Activated CD8-positive, alpha-beta T cell treated with anti-CD3 and anti-CD28 coated beads, Interleukin-2, amount 10 ng/mL, durations not matched to agents 7 days and 5 days (primary cell): ENCODE measurements at places on chromosomes 12 and 14. TPM values are rescaled to one million over a fixed set of nuclear protein-coding genes. Genes with fewer than 3 reads are reported as not detected.

DNA sequence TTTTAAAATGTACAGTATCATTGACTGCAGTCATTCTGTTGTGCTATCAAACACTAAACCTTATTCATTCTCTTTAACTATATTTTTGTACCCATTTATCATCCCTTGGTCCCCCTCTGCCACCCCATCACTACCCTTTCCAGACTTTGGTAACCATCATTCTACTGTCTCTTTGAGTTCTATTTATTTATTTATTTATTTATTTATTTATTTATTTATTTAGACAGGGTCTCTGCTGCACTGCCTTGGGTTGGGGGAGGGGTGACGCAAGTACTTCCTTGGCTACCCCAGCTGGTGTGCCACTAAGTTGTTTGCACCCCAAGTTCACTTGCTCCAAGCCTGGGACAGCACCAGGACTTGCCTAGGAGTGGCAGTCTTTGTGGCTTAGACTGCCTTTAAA, 427.8 kb upstream of the NOVA1 start:
- no peaks in the 10 kb centered on the region for H3K27me3 ChIP-seq
- H3K4me3 ChIP-seq = no peak overlapping the region
- H3K27ac ChIP-seq = no peak overlapping the region
- no peak for DNase-seq

GRCh38 chr14:96634896-96635295, 132.7 kb downstream of the PAPOLA start:
- H3K27me3 ChIP-seq = no peaks in the 10 kb centered on the region
- no peaks in the 10 kb centered on the region for H3K36me3 ChIP-seq
- H3K4me1 ChIP-seq = no peaks in the 10 kb centered on the region
- no peak overlapping the region for H3K4me3 ChIP-seq
- no peak overlapping the region for H3K27ac ChIP-seq

DNA sequence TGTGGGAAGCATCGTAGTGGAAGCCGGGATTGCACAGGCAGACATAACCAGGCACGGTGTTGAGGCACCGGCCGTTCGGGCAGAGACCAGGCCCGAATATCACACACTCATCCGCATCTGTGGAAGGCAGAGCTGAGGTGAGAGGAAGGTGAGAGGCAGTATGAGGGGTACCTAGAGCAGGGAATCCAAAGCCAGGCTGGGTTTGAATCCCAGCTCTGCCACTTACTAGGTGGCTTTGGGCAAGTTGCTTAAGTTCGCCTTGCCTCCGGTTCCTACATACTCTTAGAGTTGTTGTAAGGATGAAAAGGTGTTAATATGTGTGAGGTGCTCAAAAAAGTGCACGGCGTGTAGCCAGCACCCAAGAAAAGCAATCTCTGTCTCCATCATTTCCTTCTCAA, 10.4 kb downstream of the ISCA2 start:
- no peak overlapping the region for H3K4me3 ChIP-seq
- H3K4me1 ChIP-seq = peaks cover 4% of the 10 kb centered on the region
- no peak for DNase-seq
- no peaks in the 10 kb centered on the region for H3K36me3 ChIP-seq
- H3K27ac ChIP-seq = no peak overlapping the region
- no peaks in the 10 kb centered on the region for H3K27me3 ChIP-seq

- no peaks in the 10 kb centered on the region for H3K36me3 ChIP-seq
- H3K4me3 ChIP-seq = no peak overlapping the region
- no peak for DNase-seq
These were observed 102.9 kb downstream of the DPF3 start for GRCh38 chr14:72790887-72791566.

PSEN1 gene
- total RNA-seq = 33.0 TPM

SERPINA5 gene
- not detected for total RNA-seq

TWF1 gene
- 24.1 TPM for total RNA-seq

DNA sequence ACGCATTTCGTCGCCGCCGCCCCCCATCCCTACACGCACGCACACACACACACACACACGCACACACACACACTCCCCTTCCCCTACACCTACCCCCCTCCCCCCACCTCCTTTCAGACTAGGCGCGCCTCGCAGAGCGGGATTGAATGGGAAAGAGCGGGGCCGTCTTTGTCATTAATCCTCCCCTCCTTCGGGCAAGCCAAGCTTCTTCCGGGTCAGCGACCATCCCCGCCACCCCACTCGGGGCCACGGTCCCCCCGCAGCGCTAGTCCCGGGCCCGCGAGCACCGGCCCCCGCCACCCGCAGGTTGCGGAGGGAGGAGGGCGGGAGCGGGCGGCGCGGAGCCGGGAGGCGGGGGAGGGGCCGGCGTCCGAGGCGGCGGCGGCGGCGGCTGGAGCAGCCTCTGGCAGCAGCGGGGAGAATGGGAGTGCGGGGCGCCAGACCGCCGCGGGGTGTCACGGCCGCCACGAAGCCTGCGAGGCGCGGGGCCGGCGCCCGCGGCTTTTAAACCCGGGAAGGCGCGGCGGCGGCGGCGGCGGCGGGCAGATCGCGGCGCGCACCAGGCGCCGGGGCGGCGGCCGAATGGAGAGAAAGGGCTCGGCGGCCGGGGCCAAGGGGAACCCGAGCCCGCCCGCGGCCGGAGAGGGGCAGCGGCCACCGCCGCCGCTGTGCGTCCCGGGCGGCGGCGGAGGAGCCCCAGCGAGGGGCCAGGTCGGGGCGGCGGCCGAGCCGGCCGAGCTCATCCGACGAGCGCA, at the start of gene TTC9:
Gene TTC9, plus strand, starts transcription at position 369 of the 755 bp plus-strand sequence. Its CDS starts 214 bp downstream, at position 583.
- peaks cover 24% of the 10 kb centered on the region for H3K36me3 ChIP-seq
- DNase-seq = no peak
- H3K27me3 ChIP-seq = no peaks in the 10 kb centered on the region
- peak within 1 kb of the TSS; percentile 90 for H3K27ac ChIP-seq
- peak within 1 kb of the TSS; percentile 91 for H3K4me3 ChIP-seq
- peaks cover 52% of the 10 kb centered on the region for H3K4me1 ChIP-seq

GRCh38 chr12:118741194-118741593, 240.1 kb upstream of the SRRM4 start:
- H3K27ac ChIP-seq = no peak overlapping the region
- no peaks in the 10 kb centered on the region for H3K4me1 ChIP-seq
- no peaks in the 10 kb centered on the region for H3K36me3 ChIP-seq
- DNase-seq = no peak
- no peak overlapping the region for H3K4me3 ChIP-seq

DNA sequence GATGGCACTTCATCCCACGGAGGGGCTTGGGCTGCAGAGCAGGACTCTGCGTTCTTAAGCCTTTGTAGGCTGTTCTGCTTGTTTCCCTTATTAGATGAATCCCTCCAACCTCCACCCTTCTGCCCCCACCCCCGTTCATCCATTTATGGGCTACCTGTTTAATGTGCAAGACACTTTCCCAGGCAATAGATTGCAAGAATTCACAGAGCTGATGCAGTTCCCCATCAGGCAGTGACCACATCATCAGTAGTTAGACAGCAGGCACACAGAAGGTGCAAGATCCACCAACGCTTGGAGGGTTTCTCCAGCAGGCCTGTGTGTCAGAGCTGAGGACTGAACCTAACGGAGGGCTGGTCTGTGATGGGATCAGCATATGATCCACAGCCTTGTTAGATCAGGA, 1.2 kb upstream of the C1R start:
- H3K27ac ChIP-seq = no peak overlapping the region
- peaks cover 7% of the 10 kb centered on the region for H3K36me3 ChIP-seq
- peaks cover 12% of the 10 kb centered on the region for H3K4me1 ChIP-seq
- peaks cover 5% of the 10 kb centered on the region for H3K27me3 ChIP-seq
- no peak for DNase-seq
